ENCODE measurements at places on chromosomes 11 and 22.

DNA sequence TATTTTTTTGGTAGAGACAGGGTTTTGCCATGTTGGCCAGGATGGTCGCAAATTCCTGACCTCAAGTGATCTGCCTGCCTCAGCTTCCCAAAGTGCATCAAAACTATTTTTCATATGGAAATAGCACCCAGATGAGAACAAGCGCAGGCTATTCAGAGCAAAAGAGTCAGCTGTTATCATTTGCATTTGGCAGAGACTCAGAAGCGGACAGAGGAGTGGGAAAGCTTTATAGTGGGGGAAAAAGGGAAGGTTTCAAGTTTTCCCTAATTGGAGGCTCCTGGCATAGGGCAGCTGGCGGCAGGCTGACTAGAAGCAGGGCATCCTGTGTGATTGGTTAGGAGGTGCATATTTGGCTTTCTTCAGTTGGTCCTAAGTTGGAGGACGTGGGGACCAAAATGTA lies 20.2 kb downstream of the ATG13 start:
- no peak for DNase-seq

DNA sequence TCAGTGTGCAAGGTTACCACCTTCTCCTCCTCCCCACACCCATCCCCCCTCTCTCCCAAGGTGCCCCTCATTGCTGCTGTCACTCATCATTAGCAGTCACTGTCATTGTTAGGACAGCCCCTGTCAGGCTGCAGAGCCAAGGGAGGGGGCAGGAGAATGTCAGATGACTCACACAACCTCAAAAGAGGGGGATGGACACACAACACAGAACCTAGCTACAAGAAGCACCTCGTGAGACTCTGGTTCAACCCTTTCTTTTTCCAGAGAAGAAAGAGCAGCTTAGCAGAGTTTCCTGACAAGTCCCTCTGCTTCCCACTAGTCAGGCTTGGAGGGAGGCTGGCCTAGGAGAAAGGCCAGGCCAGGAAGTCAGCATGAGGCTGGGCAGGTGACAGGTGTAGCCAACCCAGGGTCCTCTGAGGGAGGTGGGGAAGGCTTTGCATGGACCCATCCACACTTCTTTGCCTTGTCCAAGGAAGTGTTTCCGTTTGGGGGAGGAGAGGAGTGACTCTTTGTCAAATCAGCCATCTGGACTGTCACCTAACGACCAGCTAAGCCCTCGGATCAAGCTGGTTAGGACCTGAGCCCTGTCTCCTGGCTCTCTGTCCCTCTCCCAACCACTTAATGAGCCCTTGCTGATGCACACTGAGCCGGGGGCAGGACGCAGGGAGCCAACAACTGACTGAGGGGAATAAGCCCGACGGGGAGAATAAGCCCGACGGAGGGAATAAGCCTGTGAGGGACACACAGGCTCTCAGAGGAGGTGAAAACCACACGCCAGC lies 18.3 kb downstream of the ADORA2A start:
- DNase-seq = no peak

DNA sequence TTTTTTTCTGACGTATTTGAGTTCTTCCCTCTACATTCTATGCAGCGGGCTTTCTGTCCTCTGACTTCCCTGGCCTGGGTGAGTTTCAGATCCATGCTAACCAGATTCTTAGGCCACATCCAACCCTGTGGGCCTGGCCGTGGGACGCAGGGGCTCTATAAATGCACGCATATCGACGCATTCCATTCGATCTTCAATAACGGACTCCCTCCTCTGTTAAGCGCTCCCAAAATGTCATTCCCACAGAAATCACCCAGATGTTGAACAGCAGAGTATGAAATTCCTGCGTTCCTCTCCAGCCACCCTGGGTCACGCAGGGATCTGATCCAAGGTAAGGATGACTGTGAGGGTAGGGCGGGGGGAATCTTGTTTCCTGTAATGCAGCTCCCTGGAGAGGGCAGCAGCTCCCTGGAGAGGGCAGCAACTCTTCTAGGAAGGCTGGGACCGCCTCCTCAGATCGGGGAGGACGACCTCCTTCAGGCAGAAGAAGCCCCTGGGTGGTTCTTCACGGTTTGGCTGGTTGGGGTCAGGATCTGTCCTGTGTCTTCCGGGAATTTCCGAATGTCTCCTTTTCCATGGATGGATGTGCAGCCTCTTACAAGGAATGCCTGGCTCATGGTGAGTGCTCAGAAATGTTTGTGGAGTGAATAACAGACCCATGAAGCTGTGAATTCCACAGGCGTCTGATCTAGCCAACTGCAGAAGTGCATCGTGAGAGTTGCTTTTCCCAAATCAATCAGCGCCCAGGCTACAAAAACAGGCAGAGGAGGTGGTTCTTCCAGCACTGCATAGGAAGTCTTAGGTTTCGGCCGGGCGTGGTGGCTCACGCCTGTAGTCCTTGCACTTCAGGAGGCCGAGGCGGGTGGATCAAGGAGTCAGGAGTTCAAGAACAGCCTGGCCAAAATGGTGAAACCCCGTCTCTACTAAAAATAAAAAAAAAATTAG lies 12.2 kb downstream of the MRGPRD start:
- no peak for DNase-seq

DNA sequence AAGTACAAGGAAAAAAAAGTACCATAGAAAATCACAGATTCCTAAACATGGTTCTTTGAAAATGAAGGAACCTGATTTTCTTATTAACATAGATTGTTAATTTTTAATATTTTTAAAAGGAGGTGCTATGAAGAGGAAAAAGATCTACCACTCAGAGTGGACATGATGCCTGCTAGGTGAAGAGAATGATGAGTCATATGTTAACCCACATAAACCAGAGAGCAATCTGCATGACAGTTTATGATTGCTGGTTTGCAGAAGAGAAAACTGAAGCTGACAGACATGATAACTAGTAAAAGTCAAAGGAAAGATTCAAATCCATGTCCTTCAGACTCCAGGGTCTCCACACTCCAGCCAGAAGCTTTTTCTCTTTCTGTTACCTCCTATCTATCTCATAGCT lies 1231.7 kb downstream of the LRRC4C start:
- DNase-seq = no peak

DNA sequence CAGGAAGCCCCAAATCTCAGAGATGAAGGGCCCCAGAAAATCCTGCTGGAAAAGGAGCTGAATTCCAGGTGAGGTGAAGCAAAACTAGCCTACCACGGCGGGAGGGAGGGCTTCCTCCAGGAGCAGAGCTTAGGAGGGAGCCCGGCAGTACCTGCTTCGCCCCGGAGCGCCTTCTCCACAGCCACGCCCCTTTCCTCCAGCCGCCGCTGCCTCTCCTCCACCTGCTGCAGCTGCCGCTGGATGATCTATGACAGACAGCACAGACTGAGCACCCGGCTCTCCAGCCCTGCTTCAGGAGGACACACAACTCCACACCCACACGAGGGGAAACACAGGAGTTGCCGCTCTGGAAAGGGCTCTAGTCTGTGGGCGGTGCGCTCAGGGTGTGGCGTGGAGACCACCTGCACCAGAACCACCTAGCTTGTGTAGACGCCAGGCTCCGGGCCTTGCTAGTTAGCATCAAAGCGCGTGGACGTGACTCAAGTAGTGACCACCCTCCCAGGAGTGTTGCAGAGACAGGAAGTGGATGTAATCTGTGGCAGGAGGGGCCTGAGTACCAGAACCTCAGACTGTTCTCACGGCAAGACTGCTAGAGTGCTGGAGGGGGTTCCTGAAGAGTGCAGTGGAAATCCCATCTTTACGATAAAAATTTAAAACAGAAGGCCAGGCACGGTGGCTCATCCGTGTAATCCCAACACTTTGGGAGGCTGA lies 34.6 kb upstream of the BID start:
- no peak for DNase-seq

GRCh38 chr11:130772266-130773227 lies 143.7 kb downstream of the SNX19 start:
- DNase-seq = no peak

GRCh38 chr11:11454671-11455223 lies 101.7 kb upstream of the CSNK2A3 start:
- no peak for DNase-seq
